CD4-positive, CD25-positive, alpha-beta regulatory T cell (primary cell): ENCODE measurements at places on chromosomes 11 and 22. TPM values are rescaled to one million over a fixed set of nuclear protein-coding genes. Genes with fewer than 3 reads are reported as not detected.

The SLC25A1 gene
- polyA plus RNA-seq, result 46.9 TPM

The SUSD2 gene
- polyA plus RNA-seq, result not detected

The TOM1 gene
- 71.6 TPM for polyA plus RNA-seq

The TRPM5 gene
- not detected for polyA plus RNA-seq

The SIDT2 gene
- polyA plus RNA-seq, result 3.8 TPM

The DDI1 gene
- polyA plus RNA-seq, result not detected

The MRGPRX3 gene
- not detected for polyA plus RNA-seq

The RFPL1 gene
- polyA plus RNA-seq, result not detected

The MRGPRF gene
- polyA plus RNA-seq, result not detected

The C11orf97 gene
- polyA plus RNA-seq, result not detected

The NPAS4 gene
- not detected for polyA plus RNA-seq

GRCh38 chr11:119755356-119756071 lies 26.5 kb upstream of the NECTIN1 start:
- no peak for DNase-seq

DNA sequence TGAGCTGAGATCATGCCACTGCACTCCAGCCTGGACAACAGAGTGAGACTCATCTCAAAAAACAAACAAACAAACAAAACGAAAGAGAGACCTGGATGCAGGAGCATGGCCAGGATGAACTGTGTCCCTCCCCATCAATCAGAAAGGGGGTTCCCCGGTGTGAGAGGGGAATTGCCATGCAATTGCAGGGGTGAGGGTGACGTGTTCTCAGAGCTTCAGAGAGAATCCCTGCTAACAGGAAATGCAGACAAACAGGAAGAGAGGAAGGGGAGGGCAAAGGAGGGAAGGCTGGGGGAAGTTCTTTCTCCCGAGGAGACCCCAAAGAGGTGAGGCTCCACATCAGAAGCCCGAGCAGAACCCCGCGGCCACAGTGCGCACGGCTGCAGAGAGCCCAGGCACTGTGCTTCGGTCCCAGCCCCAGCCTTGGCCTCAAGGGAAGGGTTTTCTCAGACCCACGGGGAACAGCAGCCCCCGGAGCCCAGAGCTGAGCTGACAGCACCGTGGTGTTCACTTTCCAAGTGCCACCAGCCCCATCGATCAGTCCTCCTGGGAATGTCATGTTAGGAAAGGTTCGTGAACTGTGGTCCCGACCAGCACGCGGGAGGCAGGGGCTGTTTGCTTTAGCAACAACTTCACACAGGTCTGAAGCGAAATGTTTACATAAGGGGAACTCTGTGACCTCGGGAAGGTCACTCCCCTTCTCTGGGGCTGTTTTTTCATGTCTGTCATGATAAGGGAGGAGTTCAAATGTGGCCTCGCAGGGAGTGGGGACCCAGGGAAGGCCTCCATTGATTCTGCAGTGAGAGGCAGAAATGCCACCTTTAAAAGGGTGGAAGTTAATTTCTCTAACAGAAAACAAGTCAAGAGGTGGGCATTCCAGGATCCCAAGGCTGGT lies 108.0 kb upstream of the ANO1 start:
- DNase-seq, result no peak

DNA sequence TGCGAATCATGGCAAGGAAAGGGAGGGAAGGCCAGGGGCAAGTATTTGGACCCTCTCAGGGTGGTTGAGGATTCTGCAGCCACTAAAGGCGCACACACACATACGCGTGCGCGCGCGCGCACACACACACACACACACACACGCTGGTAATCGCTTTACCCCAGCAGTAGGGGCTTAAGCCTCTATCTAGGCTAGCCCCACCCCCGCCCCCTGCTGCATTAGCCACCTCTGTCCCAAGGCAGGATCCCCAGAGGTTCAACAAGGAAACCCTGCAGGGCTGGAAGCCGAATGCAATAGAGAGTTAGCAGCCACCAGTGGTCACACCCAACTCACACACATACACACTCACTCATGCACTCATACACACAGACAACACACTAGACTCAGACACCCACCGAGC lies 28.6 kb upstream of the ELFN2 start:
- DNase-seq, result no peak

GRCh38 chr11:27174021-27174420 lies 133.4 kb downstream of the BBOX1 start:
- no peak for DNase-seq

GRCh38 chr11:127345819-127346459 lies 345.4 kb upstream of the KIRREL3 start:
- DNase-seq, result no peak

DNA sequence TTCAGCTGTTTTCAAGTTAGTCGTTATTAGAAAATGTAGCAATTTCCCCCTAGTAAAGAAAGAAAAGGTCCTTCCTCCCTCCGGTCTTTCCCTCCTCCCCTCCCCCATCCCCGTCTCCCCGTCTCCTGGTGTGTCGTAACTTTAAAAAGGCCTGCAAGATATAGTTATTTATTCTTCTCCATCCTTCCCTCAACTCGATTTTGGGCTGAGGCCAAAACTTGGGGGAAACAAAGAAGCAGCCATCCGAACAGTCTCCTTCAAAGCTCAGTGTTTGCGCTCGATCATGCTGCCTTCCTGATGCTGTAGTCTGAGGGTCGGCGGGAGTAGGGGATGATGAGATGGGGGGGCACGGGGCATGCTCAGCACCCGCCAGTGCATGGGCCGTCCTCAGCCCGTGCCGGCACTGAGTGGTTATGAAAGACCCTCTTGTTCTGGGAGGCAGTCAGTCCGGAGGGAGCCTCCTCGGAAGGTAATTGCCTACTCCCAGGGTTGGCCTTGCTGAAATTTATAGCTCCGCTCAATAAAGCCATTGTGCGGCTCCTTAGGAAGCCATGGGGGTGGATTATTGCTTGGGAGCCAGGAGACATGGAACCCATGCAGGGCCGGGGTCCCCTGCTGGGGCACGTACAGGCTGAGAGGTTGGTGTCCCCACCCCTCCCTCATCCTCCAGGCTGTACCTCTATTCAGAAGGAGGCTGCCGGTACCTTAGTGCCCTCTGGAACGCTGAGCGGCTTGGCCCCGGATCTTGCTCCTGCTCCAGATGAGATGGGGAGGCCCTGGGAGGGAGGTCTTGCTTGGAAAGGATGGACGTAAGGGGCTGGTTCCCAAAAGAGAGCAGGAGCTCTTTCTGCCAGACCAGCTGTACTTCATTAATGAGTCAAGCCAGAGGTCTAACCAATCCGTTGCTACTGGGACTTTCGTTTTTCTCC lies 212.7 kb upstream of the CADM1 start:
- no peak for DNase-seq

GRCh38 chr11:63839508-63840355 lies 822 bp downstream of the MARK2 start:
- DNase-seq, result no peak

GRCh38 chr11:44876906-44877305 lies 73.8 kb downstream of the TP53I11 start:
- DNase-seq, result no peak

DNA sequence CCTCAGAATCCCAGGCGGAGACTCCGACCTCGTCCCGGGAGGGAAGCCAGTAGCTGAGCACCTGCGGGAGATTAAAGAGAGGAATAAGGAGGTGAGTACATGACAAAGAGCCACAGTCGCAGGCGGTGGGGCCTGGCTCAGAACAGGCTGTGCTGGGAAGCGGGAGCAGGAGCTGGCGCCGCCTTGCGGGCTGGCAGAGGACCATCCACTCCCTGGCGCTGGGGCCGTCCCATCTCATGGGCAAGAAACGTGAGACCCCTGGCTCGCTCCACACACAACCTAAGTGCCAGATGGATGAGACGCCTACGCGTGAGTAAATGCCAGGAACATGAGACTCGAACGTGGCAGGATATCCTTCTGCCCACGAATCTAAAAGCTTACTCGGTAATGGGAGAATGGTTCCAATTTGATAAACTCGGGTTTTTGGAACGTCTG lies 6.3 kb downstream of the CEND1 start:
- DNase-seq, result no peak

GRCh38 chr11:46389450-46390330 lies 1.9 kb downstream of the CHRM4 start:
- no peak for DNase-seq

- no peak for DNase-seq
Observed at GRCh38 chr11:117410861-117411710, 83.4 kb downstream of the CEP164 start.

DNA sequence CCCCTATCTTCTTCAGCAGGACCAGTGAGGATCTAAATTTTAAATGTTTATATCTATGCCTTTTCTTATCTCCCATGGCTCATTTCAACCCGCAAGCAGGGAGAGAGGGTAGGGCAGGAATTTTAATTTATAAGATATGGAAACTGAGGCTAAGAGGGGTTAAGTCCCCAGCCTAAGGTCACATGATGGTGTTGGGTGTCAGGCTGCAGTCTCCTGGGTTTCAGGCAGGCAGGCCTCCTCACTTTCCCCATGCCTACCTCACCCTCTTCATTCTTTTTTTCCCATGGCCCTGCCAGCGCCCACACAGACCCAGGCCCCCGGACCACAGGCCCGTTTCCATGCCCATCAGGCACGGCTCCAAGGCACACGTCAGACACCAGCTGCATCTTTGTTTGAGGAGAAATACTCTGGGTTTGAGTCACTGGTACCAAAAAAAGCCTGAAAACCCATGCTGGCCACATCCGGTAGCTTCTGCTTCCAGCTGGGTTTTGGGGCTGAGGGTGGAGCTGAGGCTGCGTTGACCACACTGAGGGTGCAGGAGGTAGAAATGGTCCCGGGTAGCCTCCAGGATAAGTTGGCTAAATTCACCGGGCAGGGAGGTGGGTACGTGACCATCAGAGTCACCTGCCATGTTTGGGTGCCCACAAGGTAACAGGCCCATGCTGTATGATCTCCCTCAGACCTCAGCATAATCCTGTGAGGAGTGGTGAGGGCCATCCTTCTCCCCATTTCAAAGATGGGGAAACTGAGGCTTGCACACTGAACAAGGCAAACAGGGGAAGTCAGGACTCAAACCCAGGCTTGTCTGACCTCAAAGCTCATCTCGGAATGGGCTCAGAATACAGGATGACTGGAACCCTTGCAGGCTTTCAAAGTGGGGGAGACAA lies 7.5 kb downstream of the CRYBB1 start:
- no peak for DNase-seq

DNA sequence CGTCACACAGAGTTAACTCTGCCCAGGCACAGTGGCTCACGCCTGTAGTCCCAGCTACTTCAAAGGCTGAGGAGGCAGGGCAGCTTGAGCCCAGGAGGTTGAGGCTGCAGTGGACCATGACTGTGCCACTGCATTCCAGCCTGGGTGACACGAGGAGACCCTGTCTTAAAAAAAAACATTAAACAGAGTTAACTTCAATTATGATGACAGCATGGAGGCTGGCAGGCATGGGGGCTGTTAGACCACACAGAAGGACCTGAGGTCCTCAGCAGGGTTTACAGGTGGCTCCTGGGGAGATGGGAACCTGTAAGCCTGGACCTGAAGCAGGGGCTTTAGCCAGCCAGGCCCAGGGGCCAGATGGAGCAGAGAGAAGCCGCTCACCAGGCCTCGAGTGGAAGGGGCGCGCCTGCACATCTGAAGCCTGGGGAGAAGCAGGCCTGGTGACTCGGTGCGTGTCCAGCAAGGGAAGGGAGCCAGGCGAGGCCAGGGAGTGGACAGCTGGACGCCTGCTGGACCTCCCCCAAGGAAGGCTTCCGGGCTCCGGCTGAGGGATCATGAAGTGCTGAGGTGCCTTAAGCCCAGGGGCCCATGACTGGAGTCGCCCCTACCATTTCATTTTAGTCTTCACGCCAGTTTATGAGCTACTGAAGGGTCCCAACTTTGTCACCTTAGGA lies 25.3 kb downstream of the RPUSD4 start:
- DNase-seq, result no peak

DNA sequence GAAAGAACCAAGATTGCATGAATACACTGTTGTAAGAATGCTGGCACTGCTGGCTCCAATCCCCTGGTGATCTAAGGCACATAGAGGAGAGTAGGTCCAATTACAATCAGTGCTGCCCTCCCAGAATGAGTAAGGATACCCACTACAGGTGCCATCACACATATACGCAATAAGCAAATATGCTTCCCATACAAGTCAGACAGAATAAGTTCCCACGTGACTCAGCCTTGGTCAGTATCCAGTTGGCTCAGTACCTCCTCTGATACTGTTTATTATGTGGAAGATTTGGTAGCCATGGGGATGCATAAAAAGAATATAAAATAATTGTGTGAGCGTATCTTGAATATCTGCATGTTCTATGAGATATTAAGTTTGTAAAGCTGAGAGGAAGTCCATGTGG lies 8.9 kb upstream of the OR2D3 start:
- DNase-seq, result no peak

DNA sequence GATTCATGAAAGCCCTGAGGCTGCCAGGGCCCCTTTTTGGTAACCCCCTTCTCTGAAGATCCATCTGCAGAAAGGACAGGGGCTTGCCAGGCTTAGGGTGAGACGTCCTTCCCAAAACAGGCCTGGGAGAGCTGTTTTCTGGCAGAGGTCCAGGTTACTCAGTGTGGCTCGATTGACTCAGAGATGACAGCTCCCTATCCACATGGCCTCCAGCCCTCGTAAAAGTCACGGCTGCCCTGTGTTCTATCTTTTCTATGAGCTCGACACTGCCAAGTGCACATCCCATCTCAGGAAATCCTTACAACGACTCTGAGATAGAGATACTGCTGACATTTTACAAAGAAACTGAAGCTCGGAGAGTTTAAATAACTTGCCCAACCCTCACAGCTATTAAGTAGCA lies 20.4 kb downstream of the ADAMTS8 start:
- DNase-seq, result no peak

GRCh38 chr11:78392854-78393253 lies 24.8 kb downstream of the GAB2 start:
- DNase-seq, result no peak

- DNase-seq, result no peak
Observed at GRCh38 chr11:12075822-12076821, 34.3 kb upstream of the MICAL2 start.

DNA sequence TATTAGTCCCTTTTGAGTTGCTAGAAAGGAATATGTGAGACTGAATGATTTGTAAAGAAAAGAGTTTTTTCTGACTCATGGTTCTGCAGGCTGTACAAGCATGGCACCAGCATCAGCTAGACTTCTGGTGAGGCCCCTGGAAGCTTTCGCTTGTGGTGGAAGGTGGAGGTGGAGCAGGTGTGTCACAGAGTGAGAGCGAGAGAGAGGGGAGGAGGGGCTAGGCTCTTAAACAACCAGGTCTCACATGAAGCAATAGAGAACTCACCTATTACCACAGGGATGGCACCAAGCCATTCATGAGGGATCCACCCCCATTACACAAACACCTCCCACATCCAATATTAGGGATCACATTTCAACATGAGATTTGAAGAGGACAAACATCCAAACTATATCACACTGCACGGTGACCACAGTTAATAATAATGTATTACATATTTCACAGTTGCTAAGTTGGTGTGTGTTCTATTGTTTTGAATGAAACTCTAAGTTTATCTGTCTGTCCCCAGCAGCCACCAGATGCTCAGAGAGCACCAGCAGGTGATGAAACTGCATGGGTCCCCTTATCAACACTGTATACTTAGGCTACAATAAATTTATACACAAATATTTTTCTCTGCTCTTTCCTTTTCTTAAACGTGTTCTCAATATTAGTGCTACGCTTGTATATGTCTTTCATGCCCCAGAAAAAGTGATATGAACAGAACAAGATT lies 14.1 kb downstream of the ZFP91 start:
- DNase-seq, result peak; percentile 58

- DNase-seq, result no peak
Observed at GRCh38 chr11:119615882-119616196, 113.2 kb downstream of the NECTIN1 start.

GRCh38 chr11:28632338-28632737 lies 524.1 kb downstream of the METTL15 start:
- no peak for DNase-seq
